ENCODE measurements at places on chromosomes 12 and 14.

DNA sequence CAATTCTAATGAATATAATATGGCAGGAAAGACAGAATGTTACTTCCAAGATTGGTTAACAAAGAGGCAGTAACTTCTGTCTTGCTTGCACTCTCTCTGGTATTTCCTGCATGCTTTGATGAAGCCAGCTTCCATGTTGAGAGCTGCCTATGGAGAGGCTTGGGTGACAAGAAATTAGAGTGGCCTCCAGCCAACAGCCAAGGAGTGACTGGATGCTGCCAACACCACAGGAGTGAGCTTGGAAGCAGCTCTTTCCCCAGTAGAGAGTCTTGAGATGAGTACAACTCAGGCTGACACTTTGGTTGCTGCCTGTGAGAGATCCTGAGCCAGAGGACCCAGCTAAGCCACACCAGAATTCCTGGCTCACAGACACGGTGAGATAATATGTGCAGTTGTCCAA, 183.1 kb downstream of the RMST start:
- DNase-seq, result no peak

GRCh38 chr14:91369628-91370445, 47.8 kb downstream of the CCDC88C start:
- DNase-seq, result no peak

DNA sequence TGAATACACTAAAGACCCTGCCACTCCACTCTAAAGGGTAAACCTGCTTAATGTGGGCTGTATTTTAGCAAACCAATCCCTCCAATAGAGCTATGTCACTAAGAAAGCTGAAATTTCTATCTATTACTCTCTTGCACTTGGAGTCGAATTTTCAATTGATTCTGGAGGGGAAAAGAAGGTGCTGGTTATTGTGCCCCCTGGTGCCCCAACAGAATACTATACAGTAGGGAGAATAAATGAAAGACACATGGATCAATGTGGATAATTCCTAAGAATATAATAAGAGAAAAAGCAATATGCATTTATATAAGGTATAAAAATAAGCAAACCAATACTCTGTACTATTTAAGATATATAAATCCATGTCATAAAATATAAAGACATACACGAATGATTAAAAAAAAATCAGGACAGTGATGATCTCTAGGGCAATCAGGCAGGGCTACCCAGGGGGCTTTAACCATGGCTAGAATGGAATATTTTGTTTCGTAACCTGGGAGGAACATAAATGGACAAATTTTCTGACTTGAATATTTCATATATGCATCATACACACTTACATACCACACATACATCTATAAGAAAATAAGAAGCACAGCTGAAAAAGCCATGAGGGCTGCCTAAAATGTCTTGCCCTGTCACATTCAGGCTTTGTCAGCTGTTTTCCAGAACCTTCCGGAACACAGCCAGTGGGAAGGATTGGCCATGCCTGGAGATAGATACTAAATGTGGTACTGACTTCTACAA, 54.4 kb downstream of the EFCAB11 start:
- DNase-seq, result peak; percentile 48

GRCh38 chr14:59359431-59360124, 105.6 kb downstream of the GPR135 start:
- DNase-seq, result no peak

- DNase-seq, result no peak
Measured at GRCh38 chr14:96408608-96409007, 16.7 kb downstream of the AK7 start.

- no peak for DNase-seq
Measured at GRCh38 chr12:67893022-67893580, 96.1 kb upstream of the IFNG-AS1 start.

DNA sequence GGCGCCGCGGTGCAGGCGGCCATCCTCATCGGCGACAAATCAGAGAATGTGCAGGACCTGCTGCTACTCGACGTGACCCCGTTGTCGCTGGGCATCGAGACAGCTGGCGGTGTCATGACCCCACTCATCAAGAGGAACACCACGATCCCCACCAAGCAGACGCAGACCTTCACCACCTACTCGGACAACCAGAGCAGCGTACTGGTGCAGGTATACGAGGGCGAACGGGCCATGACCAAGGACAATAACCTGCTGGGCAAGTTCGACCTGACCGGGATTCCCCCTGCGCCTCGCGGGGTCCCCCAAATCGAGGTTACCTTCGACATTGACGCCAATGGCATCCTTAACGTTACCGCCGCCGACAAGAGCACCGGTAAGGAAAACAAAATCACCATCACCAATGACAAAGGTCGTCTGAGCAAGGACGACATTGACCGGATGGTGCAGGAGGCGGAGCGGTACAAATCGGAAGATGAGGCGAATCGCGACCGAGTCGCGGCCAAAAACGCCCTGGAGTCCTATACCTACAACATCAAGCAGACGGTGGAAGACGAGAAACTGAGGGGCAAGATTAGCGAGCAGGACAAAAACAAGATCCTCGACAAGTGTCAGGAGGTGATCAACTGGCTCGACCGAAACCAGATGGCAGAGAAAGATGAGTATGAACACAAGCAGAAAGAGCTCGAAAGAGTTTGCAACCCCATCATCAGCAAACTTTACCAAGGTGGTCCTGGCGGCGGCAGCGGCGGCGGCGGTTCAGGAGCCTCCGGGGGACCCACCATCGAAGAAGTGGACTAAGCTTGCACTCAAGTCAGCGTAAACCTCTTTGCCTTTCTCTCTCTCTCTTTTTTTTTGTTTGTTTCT, 1.7 kb downstream of the HSPA2 start:
- DNase-seq, result no peak

GRCh38 chr12:4133636-4134447, 139.7 kb upstream of the CCND2 start:
- no peak for DNase-seq

DNA sequence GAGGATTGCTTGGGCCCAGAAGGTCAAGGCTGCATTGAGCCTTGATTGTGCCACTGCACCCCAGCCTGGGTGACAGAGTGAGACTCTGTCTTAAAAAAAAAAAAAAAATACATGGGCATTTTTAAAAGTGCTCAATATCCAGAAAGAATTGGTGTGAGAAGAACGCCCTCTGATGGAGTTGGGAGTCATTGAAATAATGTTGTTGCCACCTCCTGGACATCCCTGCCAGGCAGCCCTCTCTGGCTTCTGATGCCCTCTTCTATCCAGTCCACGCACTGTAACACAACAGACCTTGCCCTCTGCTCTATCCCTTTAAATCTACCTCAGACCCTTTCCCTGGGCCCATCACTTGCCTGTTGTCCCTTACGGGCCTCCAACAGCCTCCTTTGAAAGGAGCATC, 4.9 kb downstream of the PTGDR start:
- DNase-seq, result peak; percentile 54

DNA sequence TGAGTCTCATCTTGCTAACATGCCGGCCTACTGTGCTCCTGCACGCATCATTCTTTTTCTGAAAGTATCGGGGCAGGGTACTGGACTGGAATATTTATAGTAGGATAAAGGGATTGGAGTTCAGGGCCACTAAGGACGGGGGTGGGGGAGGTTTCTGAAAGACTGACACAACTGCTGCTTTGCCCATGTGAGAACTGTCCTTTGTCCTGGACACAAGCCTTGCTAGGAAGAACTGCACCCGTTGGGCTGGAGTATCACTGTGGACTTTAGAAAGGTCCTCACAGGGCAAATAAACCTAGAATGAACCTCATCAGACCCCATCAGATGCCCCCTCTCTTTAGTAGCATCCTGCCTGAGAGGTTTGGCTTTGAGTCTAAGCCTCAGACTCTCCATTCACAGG, 87.6 kb downstream of the PRMT8 start:
- no peak for DNase-seq

DNA sequence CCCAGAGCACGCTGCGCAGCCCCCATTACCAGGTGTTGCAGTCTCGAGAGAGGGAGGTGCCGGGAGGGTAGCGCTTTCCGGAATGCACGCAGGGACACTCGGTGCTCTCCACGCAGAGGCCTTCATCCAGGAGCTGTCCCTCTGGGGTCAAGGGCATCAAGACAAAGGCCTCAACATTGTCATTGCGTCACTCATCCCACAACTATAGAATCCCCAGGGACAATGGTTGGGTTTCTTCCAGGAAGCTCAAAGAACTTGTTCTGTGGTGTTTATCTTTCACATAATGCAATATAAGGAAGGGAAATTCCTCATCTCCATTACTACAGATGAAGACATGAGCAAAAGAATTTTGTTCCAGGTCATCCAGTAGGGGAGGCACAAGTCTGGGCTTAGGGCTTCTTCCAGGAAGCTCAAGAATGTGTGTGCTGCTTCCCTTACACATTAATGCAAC, 52.1 kb downstream of the VWF start:
- DNase-seq, result no peak

- DNase-seq, result no peak
Measured at GRCh38 chr12:5705791-5706190, 239.3 kb downstream of the ANO2 start.

DNA sequence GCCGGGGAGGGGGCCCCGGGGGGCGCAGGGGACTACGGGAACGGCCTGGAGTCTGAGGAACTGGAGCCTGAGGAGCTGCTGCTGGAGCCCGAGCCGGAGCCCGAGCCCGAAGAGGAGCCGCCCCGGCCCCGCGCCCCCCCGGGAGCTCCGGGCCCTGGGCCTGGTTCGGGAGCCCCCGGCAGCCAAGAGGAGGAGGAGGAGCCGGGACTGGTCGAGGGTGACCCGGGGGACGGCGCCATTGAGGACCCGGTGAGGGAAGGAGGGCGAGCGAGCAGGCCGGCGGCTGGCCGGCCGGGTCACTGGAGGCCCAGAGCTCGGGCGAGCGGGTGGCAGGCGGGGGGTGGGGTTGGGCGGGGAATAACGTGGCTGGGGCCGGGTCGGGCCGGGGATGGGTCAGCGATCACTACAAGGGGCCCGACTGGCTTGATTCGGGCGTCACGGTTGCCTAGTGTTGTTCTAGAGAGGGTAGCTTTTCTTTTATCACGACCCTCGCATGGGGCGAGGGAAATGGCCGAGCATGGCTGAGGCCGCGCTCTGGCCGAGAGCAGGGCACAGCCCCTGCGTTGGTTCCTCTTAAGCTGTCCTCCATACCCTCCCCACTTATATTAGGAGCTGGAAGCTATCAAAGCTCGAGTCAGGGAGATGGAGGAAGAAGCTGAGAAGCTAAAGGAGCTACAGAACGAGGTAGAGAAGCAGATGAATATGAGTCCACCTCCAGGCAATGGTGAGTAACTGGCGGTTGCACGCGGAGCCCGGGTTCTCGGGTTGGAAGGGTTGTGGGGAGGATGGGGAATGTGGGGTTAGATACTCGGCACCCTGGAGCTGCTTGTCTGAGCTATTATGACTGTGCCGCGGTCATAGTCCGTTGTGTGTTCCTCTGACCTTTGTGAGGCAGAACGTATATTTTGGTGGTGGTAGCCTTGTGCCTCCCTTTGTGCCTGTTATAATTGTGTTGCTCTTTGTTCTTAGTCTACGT, 603 bp downstream of the PABPN1 start:
- DNase-seq, result peak; percentile 64

GRCh38 chr12:29241821-29242591, 92.9 kb downstream of the FAR2 start:
- DNase-seq, result peak; percentile 62

GRCh38 chr14:101584055-101584859, 23.0 kb downstream of the DIO3 start:
- no peak for DNase-seq

DNA sequence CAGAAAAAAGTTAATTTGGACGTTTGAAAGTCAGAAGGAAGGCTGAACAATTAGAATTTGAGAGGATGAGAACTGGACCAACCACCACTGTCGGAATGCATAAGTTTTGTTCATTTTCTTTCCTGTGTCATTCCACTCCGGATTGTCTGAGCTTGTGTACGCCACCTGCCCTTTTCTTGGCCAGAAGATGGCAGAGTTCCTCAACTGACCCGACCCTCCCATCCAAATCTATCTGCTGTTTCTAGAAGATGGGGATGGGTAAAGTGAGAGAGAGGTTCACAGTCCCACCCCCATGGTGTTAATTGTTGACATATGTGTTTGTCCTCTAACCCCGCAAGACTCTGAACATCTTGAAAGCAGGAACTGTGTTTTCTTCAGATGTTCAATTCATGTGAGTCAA, 388.0 kb downstream of the VRK1 start:
- no peak for DNase-seq

DNA sequence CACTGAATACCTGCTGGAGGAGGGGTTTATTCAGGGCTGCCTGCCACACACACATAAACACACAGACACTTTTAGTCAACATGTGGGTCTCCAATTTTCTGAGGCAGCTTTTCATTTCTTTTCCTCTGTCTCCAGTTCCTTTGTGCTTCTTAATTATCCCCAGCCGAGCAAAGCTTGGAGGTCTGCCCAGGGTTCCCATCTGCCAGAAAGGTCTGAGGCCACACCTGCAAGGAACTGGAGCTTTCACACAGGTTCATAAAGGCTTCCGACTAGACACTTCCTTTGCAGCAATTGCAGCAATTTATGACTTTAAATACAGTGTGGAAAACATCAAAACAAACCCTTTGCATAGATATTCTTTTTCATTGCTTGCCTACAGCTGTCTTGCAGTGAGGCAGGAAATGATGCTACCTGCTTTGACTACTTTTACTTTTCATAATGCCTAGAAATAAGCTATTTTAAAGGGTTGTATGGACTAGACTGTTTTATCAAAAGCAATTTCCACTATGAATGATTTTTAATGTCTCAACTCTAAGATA, 1318.9 kb downstream of the AACS start:
- no peak for DNase-seq

DNA sequence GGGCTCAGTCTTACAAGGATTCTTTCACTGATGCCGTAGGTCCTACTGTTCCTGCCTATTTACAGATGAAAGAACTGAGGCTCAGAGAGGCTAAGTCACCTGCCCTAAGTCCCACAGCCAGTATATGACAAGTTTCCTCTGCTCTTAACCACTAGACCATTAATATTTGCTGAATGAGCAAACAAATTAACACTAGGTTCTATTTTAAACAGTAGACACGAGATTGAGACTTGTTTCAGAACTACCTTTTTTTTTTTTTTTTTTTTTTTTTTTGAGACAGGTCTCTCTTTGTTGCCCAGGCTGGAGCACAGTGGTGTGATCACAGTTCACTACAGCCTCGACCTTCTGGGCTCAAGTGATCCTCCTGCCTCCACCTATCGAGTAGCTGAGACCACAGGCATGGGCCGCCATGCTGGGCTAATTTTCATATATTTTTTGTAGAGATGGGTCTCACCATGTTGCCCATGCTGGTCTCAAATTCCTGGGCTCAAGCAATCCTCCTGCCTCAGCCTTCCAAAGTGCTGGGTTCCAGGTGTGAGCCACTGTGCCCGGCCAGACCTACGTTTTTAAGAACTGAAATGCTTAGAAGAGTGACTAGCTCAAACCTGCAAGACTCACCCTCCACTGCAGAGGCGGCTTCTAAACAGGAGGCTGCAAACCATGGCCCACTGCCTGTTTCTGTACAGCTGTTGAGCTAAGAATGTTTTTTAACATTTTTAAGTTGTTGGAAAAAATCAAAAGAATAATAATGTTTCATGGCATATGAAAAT, 12.9 kb downstream of the SYNE3 start:
- DNase-seq, result no peak

- no peak for DNase-seq
Measured at GRCh38 chr12:83084516-83085234, 398.0 kb downstream of the TMTC2 start.

DNA sequence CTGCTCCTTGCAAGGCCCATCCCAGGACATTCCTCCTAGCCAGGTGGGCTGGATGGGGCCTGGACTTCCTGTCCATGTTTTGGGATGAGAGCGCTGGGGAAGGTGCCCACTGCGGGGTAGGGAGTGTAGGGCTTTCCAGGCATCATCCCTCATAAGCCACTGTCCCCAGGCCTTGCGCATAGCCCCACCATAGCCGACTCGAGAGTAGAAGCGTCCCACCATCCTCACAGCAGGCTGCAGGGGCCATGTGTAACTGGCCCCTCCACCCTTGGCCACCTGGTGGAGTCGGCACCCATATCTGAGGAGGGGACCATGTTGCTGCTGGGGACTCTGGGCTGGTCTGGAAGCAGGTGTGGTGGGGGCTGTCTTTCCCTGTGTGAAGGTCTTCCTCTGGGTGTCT, 30.5 kb downstream of the SH2B3 start:
- DNase-seq, result no peak

Measured in AG08396 (cell line).